Stimulated activated CD4-positive, alpha-beta T cell treated with anti-CD3 and anti-CD28 coated beads, Interleukin-1b, Interleukin-23, amount 100 ng/mL, for 1 hour (primary cell): ENCODE measurements at places on chromosomes 4 and X.

- no peak for DNase-seq
These were observed 9.9 kb downstream of the FHL1 start for GRCh38 chrX:136157187-136157586.

DNA sequence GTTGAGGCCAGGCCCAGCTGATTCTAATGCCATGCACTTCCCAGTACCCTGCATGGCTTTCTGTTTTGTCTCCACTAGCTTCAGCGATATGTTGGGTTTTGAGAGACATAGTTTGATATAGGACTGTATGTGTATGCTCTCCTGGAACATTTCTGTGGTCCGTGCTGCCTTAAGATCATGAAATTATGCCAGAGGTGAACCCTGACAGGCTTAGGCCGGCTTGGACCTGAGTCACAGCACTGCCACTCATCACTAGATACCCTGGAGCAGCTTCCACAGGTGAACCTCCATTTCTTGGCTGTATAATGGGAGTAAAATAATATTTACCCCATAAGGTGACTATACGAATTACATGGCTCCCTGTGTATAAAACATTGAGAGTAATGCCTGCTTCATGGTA is 6.4 kb downstream of the SGMS2 start:
- DNase-seq: no peak

GRCh38 chr4:105386012-105386411 is 87.8 kb downstream of the PPA2 start:
- DNase-seq: no peak

- DNase-seq: no peak
These were observed 28.0 kb downstream of the RIPPLY1 start for GRCh38 chrX:106875151-106875550.

DNA sequence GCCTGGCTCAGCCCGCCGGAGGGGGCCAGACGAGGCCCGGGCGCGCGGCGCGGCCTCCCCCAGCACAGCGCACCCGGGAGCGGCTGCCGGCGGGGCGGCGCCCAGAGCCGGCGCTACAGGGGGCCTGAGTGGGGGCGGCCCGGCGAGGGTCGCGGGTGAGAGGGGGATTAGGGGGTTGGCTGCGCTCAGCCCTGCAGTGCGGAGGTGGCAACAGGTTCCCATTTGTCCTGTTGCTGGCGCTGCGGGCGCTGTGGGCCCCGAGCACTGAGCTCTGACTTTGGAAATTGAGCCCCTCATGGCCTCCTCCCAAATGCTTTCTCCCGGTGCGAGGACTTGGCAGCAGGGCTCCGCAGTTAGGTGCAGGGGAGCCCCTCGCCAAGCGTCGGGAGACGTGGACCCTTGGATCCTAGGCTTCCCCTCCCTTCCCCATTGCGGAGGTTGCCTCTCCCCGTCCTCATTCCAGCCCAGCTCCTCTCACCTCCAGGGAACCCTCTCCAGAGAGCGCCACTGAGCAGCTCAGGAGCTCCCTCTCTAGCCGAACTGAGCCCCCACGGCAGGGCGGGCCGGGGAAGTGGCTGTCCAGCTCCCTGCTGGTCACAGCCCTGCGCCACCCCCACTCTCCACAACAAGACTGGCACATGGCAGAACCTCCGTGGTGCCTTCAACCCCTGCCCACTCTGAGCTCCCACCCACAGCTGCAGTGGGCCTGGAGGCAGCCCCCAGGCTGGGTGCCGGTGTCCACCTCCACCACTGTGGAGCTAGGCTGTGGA is 2.5 kb upstream of the DUSP9 start:
- DNase-seq: no peak
